ENCODE measurements at places on chromosomes 2 and 18. TPM values are rescaled to one million over a fixed set of nuclear protein-coding genes. Genes with fewer than 3 reads are reported as not detected.

Gene NEURL3
- 0.03 TPM for polyA plus RNA-seq

Gene TEX44
- polyA plus RNA-seq, result not detected

Gene ANKRD53
- polyA plus RNA-seq, result 5.1 TPM

Gene MYO7B
- polyA plus RNA-seq, result 0.16 TPM

Gene LGALSL
- 13.4 TPM for polyA plus RNA-seq

Gene DSG2
- polyA plus RNA-seq, result 2.3 TPM

Gene EDAR
- polyA plus RNA-seq, result not detected

Gene UGT1A10
- polyA plus RNA-seq, result not detected

Gene ABCG8
- 0.11 TPM for polyA plus RNA-seq

DNA sequence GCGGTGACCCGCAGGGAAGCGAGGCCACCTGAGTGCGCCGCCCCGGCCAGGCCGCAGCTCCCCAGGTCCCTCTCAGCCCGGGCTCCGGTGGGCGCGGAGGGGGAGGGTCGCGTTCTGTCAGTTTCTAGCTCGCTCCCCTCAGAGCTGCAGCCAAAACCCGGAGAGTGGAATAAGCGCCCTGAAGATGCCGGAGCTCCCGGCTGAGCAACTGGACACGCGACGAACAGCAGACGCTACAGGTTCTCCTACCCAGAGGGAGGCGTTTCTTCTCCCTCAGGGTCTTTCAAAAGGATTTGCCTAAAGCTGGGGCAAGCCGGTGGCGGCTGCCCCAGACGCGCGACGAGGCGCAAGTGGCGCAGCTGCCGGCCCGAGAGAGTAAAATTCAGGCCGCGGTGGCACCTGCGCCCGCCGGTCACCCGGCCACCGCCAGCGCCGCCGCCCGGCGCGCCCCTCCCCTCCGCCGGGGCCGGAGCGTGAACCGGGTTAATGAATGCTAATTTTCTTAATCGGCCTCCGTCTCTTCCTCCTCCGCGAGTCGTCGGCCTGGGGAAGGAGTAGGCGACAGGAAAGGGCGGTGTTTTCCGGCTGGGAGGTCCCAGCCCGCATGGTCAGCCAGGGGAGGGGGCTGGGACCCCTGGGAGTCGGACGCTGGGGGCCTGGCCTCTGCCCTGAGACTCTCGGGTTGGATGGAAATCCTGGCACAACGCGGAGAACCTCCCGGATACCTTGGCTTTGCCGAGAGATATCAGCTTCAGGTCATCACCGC is 845 bp upstream of the CDC42EP3 start:
- DNase-seq, result peak; percentile 66

DNA sequence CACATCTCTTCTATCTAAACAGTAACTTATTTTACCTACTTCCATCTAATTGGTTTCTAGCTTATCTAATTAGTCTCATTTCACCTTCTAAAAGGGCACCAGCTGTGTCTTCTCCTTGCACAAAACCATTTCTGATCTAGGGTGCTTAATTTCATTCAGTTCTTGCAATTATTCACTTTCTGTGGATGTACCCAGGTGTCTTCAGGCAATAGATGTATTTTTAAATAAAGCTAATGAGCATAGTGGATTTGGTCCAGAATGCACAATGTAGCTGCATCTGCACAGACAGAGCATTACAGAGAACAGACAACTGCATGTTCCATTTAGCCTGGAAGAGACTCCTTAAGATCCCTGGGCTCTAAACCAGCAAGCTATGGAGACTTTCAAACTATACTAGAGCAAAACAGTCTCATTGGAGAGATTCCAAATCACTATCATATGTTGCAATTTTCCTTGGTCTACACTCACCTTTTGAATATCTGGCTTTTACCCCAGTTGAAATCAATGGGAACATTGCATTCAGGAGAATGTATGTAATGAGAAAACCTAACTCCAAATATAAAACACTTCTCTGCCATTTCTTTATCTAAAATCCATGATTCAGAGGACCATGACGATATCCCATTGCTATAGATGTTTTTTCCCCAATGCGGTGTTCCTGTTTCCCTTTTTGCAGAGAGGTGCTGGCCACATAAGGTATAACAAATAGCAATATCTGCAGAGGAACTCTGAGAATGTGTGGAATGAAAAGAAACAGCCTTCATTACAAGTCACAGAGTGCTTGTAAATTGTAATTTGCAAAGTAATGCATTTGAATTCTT is 3.5 kb upstream of the RFX8 start:
- DNase-seq, result no peak

DNA sequence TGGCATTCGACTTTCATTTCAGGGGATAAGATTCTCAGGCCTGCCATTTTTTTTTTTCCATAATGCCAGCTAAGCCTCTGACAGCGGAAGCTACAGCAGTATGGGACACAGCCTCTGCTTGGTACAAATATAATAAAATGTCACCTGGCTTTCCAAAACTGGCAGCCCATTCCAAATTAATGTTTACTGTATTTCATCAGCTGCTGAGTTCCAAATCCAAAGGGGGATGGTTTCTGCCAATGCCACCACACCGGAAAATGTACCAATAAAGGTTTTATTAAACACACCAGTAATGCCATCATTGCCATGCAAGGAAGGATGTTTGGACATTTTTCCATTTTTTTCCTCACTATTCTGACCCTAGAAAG is 275.8 kb upstream of the CCDC68 start:
- no peak for DNase-seq

DNA sequence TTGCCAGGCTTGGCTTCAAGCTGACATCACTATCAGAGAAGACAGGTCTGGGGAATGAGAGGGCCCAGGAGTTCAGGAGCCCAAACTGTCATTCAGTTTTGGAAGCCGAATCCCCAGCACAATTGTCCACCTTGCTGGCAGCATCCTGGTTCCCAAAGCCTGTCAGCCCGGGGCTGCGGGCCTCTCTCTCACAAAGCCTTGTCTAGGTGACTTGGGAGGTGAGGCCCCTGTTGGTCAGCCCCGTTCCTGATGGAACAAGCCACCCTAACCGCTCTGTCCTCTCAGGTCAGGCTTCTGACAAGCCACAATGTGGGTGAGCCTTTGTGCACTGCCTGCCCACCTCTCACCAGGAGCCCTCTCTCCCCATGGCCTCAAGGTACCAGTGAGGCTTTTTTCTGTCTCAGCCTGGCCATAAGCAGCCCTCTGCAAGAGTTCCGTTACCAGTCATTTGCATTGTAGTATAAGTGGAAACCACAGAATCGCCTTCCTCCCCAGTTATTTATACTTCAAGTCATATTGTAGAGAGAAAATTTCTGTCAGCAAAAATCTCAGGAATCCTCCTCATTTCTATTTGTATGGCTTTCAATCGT is 100.6 kb downstream of the MSH2 start:
- no peak for DNase-seq

DNA sequence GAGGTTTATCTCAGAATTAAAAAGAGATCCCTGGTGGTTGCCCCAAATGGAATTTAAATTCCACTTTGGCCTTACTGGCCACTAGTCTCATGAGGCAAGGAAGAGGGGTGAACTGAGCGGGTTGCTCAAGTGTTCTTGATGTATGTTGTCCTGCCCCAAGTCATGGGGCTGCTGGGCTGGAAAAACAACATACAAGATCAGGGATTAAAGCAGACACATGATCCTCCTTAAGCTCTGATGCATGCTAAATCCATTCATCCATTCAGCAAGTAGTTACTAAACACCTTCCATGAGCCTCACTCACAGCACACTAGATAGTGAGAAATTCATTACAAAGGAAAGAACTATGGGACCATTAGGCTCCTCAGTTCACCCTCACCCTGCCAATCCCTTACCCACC is 196.3 kb downstream of the MREG start:
- DNase-seq, result no peak

GRCh38 chr18:76389716-76390115 is 105.3 kb downstream of the ZNF516 start:
- no peak for DNase-seq

GRCh38 chr18:6058941-6059340 is 163.6 kb upstream of the TMEM200C start:
- DNase-seq, result no peak

GRCh38 chr2:223102040-223102400 is 50.0 kb downstream of the KCNE4 start:
- DNase-seq, result no peak

GRCh38 chr2:232886176-232886575 is 16.1 kb downstream of the SNORC start:
- no peak for DNase-seq

GRCh38 chr18:46184727-46185126 is 80.5 kb downstream of the HAUS1 start:
- no peak for DNase-seq

GRCh38 chr18:26233208-26233607 is 7.0 kb downstream of the TAF4B start:
- no peak for DNase-seq

DNA sequence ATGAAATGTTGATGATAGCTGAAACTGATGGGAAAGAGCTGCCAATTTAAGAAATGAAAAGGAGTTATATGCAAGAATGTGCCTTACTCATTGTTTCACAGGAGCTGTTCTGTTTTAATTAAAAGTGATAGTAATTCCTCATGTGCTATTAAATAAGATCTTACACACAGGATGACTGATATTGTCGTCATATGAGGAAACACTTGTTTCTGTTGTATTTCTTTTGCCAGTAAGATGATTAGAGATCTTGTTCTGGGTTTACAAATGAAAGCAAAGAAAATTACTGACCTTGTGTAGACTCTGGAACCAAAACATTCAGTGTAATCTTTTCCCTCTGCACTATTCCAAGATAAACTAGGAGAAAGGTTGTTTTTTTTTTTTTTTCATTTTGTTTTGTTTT is 123.6 kb downstream of the MAP3K20 start:
- DNase-seq, result no peak

- DNase-seq, result no peak
Observed at GRCh38 chr2:29659178-29659577, 262.2 kb downstream of the ALK start.

- no peak for DNase-seq
Observed at GRCh38 chr2:43715300-43716098, 39.3 kb upstream of the C1GALT1C1L start.

DNA sequence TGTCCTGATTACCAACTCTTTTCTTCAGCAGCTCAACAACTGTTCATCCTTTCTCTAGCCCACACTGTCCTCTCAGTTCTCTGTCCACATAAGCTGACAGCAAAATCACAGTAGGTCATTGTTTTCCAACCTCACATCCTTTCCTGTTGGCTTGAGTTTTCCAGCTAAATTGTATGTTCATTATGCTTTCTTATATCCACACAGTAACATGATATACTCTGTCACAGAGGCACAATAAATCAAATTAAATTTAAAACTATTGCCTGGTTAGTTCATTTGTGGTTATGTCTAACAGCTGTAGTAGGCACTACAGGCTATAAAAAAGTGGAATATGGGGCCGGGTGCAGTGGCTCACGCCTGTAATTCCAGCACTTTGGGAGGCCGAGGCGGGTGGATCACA is 179.9 kb downstream of the ETAA1 start:
- DNase-seq, result no peak

- DNase-seq, result no peak
Observed at GRCh38 chr2:142030735-142031134, 100.1 kb downstream of the LRP1B start.

- DNase-seq, result no peak
Observed at GRCh38 chr2:60472663-60473289, 80.7 kb downstream of the BCL11A start.

DNA sequence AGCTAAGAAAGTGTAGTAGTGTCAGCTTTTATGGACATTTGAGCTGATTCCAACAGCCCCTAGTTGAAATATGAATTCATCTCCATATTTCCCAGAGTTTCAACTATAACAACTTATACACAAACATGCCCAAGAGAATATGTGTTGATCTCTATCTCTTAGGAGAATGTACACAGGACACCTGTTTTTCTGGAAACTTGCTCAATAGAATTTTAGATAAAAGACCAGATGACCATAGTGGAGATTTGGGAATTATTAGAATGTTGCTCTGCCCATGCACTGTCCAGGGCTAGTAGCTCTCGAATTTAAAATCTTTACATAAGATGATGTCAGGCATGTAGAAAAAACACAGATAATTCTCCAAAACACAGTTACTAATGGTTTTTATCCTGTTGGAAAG is 162.3 kb upstream of the VRK2 start:
- no peak for DNase-seq

GRCh38 chr2:100877555-100877954 is 57.6 kb downstream of the NPAS2 start:
- DNase-seq, result peak; percentile 71

- no peak for DNase-seq
Observed at GRCh38 chr18:47109720-47110119, 40.6 kb downstream of the HDHD2 start.

DNA sequence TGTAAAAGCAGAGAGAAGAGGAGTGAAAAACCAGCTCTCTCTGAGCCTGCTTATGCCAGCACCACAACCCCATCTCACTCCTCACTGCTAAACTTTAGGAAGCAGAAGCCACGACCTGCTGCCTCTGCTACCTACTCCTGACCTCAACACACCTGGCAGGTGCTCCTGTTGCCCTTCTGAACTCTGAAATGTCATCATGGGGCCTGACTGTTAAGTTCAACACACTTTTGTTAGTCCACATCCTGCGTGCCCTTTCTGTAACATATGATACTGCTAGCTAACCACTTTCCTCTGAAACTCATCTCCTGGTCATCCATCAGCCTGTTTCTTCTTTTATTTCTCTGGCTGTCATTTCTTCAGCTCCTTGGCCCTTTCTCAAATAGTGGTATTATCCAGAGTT is 118.1 kb downstream of the EPB41L3 start:
- DNase-seq, result no peak

- DNase-seq, result no peak
Observed at GRCh38 chr18:57583297-57583835, 3.1 kb downstream of the FECH start.

DNA sequence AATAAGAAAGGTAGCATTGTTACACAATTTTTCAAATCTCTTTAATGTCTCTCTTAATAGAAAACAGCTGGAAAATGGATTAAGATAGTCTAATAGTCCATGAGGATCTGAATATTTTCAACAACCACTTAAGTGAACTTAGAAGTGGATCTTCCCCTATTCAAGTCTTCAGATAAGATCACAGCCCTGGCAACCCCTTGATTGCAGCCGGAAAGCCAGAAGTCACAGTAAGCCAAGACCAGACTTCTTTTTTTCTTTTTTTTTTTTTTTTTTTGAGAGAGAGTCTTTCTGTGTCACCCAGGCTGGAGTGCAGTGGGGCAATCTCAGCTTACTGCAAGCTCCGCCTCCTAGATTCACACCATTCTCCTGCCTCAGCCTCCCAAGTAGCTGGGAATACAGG is 18.6 kb upstream of the ZC3H15 start:
- no peak for DNase-seq

DNA sequence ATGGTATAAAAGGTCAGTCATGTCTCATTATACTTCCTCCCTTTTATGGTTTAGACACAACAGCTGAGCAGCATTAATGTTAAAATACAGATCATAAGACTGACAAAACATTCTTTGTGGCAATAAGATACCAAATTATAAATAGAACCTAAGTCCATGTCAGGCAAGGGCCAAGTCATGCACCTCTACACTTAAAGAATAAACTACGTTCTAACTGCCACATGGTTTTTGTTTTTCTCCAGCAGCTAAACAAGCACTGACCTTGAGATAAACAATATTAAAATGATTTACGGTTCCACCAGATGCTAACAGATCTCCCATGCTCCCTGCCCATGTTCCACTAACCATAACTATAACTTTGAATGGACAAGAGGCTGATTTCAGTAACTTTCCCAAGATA is 368.6 kb upstream of the TFPI start:
- DNase-seq, result no peak

- peak; percentile 88 for DNase-seq
Observed at GRCh38 chr18:7177116-7177744, 53.7 kb upstream of the LRRC30 start.
